Cortex of kidney (tissue), 1 donor: ENCODE measurements at places on chromosomes 7 and 10.

- DNase-seq: no peak
These were observed 366.5 kb upstream of the SEMA3C start for GRCh38 chr7:81285142-81285871.

- no peak for DNase-seq
These were observed at the start of gene IFIT3 for GRCh38 chr10:89327803-89328441. Gene IFIT3 (plus strand): TSS chr10:89327997. CDS start chr10:89328074, 77 bp downstream.

- DNase-seq: no peak
These were observed 5.5 kb upstream of the LRGUK start for GRCh38 chr7:134121632-134122139.

DNA sequence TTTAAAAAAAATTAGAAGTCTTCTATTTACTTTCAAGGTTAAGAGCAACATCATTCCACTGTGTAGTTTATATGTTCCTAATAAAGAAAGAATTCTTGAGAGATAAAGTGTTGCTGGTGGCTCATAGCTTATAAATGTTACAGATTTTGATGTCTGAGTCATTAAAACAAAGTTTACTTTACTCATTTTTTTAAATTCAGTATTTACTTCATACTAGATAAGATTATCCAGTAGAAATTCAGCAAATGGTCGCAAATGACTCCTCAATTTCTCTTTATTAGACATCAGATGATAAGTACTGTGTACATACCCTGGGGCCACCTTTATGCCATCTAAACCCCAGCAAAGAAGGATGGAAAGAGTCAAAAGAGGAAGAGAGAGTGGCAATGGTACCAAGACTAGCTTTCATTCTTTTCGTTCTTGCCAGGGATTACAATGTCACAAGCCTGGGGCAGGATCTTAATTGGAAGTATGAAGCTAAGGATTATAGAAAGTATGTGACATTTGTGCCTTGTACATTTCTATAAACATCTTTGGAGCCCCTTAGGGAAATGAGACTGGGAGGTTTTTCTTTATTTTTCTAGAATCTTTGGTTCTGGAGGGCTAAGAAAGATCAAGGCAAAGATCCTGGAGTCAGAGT, 206.1 kb downstream of the CHRM2 start:
- DNase-seq: no peak

GRCh38 chr7:5500056-5500776, 76.6 kb upstream of the TNRC18 start:
- no peak for DNase-seq

- DNase-seq: no peak
These were observed 16.5 kb downstream of the PWWP2B start for GRCh38 chr10:132413226-132414205.

DNA sequence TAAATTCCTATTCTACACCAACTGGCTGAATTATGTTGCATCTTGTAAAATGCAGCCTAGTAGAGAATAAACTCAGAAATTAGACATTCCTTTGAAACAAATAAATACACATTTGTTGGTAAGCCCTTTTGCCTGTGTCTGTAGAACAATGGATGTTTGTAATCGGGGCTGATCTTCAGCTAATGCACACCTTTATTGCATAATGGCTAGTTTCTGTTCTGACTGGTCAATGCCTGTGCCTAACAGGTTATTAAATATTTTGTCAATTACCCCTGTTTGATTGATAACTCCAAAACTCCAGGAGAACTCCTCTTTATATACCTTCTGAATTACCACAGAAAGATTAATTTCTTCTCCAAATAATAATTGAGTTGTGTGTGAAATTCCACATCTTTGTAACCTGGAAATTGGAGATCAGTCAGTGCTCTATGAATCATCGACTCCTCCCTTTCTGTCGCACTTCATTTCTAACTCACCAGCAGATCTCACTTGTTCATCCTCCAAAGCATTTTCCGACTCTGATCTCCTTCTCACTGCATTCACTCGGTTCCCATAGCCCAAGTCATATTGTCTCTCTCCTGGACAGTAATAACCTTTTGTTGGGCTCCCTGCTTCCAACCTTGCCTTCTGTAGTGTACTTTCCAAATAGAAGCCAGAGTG, 196.0 kb upstream of the FZD1 start:
- DNase-seq: no peak

- no peak for DNase-seq
These were observed 53.3 kb upstream of the ASAH2 start for GRCh38 chr10:50304660-50305059.

DNA sequence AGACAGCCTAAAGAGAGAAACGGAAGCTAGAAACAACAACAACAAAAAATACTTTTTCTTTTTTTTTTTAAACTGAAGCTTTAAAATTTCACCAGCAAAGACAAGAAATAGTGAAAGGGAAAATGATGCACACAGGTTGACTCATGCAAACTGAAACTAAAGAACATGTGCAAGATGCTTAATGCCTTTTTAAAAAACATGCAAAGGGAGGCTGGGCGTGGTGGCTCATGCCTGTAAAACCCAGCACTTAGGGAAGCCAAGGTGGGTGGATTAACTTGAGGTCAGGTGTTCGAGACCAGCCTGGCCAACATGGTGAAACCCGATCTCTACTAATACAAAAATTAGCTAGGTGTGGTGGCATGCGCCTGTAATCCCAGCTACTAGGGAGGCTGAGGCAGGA, 15.1 kb upstream of the CUBN start:
- no peak for DNase-seq

DNA sequence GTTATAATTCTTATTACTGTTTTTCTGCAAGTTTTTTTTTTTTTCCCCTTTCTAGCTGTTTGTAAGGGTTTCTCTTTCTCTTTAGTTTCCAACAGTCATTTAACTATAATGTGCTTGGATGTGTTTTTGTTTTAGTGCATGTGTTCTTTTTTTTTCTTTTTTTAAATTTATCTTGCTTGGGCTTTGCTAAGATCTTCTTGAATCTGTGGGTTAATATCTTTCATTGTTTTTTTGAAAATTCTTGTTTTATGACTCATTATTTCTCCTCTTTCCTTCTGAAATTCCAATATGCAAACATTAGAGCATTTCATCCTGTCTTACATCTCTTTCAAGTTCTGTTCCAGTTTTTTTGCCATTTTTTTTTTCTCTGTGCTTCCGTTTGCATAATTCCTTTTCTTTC, 5.7 kb upstream of the HK1 start:
- DNase-seq: no peak

DNA sequence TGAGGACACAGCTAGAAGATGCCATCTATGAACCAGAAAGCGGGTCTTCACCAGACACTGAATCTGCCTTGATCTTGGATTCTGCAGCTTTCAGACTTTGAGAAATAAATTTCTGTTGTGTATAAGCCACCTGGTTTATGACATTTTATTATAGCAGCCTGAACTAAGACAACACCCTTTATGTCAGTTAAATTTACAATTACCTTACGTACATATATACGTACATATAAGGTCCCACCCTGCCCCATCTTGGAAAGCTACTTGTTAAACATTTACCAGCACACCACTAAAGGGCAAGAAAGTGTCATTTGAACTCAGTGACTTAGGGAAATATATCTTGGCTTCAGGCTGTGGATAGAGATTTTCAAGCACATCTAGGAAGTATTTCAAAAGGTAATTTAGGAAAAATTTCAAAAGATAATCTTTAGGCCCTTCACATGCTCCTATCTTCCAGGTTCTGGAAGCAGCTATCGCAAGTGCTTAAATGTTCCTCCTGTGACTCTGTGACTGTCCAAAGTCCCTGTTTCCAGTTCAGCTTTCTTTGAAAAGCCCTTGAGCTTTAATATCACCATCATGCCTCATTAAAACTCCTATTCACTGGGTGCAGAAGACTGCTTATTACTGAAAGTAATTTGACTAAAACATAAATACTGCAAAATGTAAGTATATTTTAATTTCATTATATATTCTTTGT, 9.6 kb upstream of the SRI start:
- no peak for DNase-seq

DNA sequence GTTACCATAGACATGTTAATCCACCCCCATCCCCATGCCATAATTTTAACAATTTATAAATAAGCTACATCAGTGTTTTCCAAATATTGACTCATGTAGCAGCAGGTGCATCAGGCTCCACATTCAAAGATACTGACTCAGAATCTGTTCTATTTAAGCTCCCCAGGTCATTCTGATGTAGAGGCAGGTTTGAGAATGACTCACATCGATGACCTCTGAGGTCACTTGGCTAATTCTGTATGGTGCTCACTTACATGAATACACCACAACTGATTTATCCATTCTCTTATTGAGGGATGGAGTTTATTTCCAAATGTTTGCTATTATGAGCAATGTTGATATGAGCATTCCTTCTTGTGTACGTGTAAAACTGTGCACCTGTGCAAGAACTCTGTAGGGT, 1159.0 kb downstream of the TYW1 start:
- no peak for DNase-seq

DNA sequence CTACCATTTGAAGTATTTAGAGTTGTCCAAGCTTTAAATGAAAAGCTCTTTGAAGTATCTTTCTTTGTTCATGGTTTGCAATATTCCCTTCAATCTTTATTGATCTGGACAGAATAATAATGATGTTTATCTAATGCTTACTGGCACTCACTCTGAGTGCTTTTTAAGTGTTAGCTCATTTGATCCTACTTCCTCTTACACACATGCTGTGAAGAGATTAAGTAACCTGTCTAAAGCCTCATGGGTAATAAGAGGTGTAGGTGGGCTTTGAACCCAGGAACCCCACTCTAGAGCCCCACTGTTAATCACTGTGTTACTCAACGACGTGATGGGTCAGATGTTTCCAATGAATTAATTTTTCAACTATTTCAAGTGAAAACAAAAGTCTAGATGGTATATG, 31.1 kb upstream of the ADD3 start:
- no peak for DNase-seq

GRCh38 chr7:30844483-30844874, 67.2 kb upstream of the AQP1 start:
- DNase-seq: no peak

DNA sequence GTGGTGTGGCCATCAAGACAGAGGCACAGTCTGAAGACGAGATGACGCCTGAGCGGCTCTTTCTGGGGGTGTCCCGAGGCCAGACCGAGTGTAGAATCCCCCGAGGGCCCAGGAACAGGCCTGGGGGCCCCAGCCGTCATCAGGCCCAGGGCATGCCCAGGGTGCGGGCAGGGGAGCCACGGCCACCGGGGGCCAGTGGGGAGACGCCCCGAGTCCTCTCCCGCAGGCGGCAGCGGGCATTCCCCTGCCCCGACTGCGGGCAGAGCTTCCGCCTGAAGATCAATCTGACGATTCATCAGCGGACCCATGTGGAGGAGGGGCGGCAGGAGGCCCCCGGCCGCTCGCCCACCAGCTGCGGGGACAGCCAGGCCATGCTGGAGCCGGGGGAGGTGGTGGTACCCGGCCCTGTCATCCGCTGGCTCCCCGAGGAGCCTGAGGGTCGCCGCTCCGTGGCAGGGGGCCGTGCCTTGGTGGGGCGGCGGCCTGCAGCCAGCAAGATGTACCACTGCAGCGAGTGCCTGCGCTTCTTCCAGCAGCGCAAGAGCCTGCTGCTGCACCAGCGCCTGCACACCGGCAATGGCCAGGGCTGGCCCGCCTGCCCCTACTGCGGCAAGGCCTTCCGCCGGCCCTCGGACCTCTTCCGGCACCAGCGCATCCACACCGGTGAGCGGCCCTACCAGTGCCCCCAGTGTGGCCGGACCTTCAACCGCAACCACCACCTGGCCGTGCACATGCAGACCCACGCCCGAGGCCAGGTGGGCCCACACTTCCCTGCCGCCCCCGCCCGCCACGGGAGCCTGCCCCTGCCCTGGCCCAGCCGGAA, 19.7 kb downstream of the ZNF783 start:
- no peak for DNase-seq

DNA sequence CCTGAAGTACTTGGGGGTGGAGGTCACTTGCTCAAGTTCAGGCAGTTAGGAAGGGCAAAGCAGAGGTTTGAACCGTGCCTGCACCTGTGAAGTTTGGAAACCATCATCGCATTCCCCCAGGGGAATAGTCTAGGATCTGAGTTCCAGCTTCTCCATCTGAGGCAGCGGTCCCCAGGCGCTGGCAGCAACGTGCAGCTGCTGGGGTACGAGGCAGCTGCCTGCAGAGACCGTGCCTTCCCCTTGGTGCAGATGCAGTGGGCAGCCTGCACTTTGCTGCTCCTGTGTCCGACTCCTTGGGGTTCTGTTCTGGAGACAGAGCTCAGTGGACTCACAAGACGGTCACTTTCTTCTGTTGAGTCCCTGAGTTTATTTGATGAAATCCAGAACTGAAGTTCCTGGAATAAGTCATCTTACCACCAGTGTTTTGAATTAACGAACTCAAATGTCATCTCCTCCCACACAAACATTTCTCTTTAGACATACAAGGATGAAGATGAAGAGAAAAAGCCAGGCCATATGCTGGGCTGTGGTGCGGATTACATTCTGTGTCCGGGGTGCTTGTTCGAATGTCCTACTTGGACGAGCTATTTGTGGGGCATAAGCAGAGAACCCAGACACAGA, 19.9 kb upstream of the GIMAP8 start:
- no peak for DNase-seq

- DNase-seq: no peak
These were observed 427.1 kb downstream of the GPAM start for GRCh38 chr10:111756217-111757061.

DNA sequence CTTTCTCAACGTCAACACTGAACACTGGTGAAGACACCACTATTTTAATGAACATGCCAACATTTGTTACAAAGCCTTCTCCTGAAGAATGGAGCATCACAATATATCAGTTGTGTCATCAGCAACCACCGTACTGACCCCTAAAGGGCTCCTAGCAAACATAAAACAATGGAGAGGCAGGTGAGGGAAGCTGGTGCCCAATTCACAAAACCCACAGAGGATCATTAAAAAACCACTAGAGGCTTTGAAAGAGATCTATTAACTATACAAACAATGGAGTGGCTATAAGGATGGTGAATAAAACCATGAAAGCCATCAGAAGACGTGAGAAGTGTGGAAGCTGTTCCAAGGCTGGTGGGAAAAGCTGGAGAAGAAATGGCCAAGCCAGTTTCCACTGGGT, 150.8 kb downstream of the FAM107B start:
- no peak for DNase-seq

DNA sequence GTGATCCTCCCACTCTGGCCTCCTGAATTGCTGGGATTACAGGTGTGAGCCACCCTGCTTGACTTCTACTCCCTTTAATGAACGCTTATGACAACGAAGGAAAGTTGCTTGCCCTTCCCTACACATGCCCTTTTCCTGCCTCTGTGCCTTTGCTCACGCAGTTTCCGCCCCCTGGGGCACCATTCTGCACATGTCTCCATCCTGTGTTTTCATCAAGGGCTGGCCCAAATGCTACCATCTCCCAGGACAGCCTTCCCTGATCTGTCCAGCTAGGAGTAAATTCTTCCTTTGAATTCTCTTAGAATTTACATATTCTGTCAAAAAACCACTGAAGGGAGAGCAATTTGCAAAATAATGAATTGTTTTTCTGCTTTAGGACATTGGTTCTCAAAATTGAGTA, 50.0 kb upstream of the KMT2C start:
- no peak for DNase-seq
